ENCODE measurements at places on chromosomes 3 and 15.

DNA sequence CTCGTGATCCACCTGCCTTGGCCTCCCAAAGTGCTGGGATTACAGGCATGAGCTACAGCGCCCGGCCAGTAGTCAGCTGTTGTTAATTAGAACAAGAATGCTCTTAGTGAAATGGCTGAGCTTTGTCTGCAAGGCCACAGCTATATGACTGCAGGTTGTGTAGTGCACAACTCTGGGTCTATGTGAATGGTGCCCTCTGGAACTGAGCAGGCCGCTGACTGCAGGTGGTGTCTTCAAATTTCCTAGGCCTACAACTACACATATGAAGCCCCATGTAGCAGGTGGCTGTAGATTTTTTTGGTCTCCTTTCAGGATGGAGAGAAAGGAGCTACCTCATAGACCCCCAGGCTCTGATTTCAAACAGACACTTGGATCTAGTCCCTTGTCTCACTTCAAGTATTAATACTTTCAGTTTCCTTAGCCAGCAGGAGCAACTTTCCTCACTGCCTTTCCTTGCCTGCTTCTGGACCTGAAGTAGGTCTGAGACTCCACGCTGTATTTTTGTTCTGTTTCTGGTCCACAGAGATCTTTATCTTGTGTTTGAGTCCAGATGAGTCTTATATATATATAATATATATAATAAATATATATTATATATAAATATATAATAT, 86.9 kb downstream of the C3orf80 start:
- no peak for DNase-seq

DNA sequence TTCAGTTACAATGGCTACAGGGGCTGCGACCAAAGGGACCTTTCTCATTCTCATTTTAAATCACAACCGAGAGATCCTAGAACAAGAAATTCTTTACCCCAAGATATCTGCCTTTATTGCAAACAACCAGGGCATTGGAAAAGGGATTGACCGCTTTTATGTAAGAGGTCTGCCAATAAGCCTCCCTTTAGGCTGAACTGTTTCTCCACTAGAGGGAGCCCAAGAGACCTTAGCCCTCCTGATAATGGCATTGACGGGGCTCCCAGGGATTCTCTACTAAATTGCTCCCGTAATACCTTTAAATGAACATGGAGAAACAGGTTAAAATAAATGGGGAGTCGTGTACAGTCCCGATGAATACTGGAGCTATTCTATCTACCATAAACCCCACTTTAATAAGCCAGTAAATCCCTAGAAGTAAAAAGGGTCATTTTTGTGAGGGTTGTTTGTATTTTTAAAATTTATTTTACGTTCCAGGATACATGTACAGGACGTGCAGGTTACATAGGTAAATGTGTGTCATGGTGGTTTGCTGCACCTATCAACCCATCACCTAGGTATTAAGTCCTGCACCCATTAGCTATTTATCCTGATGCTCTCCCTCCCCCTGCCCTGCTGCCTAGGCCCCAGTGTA, 7.5 kb upstream of the IGSF10 start:
- peak; percentile 39 for DNase-seq

DNA sequence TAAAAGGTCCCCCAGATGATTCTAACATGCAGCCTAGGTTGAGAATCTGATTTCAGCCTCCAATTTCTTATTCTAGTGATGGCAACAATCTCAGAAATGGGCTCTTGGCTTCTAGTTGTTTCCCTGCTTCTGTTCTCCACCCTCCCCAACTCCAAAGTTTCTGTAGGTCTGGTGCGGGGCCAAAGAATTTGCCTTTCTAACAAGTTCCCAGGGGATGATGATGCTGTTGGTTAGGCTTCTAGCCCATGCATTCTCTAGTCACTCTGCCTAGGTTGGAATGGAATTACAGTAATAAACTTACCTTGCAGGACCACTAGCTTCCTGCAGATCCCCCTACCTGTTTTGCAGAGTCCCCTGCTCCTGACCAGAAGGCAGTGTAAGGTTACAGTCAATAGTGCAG, 103.2 kb upstream of the PPP2R3A start:
- no peak for DNase-seq

DNA sequence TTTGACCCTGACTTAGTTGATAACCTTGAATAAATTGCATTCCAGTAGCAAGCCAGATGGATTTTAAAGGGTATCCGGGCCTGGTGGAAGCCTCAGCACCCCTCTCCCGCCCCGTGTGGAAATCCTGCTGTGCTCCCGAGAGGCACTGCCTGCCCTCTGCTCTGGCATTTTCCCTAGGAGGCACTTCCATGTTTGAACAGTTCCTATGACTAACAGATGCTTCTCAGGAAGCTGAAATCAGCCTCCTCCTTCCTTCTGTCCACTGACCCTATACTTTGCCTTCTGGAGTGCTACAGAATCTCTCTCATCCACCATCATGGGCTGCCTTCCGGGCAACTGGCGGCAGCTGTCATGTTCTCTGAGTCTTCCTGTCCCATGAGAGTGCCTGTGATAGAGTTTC, 90.8 kb downstream of the GABRG3 start:
- DNase-seq: no peak

DNA sequence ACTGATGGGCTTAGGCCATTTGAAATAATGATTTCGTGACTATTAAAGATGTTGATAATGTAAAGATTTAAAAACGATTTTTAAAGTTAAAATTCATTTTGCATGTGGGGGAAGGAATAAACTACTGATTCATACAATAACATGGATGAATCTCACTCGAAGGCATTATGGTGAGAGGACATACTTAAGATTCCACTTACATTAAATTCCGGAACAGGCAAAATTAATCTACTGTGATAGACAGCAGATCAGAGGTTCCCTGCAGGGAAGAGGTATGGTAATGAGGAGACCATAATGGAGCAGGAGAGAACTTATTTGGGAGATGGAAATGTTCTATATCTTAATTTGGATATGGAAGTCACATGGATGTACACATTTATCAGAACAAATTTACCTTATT, 28.4 kb upstream of the RAB6B start:
- DNase-seq: no peak

DNA sequence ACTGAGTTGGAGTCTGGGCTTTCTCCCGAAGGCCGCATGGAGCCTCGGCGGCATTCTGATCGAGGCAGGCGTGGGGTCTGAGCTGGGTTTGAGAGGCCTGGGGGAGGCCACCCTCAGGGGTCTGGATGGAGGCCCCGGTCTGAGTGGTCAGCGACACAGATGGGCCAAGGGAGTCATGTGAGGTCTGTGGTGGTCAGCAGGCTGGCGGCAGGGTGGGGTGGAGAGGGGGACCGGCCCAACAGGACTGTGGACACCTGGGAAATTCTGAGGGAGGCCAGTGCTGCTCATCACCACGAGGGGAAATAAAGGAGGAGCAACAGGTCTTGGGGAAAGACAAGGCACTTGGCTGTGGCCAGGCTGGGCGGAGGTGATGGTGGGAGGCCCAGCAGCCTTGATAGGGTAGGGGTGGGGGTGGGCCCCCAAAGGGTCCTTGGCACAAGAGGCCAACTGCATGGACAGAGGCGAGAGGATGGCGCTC, 16.2 kb downstream of the CTSH start:
- no peak for DNase-seq

- no peak for DNase-seq
Observed at GRCh38 chr3:89104499-89104898, 2.9 kb upstream of the EPHA3 start.

DNA sequence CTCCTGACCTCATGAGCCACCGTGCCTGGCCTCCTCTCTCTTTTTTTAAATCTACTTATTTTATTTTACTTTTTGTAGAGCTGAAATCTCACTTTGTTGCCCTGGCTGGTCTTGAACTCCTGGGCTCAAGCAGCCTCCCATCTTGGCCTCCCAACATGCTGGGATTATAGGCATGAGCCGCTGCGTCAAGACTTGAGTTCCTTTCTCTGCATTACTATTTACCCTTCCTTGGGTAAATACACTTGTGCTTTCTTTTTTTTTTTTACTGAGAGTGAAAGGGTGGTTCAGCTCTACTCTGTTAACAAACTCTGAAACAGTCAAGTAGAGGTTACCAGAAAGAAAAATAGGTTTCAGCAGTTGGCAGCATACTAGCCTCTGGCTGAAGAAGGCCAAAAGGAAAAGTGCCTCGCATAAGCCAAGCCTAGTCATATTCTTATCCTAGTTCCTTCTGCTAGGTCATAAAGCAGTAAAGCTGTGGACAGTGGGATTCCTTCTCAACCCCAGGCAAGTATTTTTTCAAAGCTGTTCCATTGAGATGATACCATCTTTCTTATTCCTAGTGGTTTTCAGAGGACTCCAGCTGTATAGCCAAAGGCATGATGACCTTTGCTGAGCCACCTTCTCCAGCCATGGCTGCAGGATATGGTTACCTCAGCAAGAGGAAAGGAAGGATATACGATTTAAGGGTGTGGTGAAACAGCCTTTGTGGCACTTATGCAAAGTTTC, 135.1 kb downstream of the RBPMS2 start:
- no peak for DNase-seq

DNA sequence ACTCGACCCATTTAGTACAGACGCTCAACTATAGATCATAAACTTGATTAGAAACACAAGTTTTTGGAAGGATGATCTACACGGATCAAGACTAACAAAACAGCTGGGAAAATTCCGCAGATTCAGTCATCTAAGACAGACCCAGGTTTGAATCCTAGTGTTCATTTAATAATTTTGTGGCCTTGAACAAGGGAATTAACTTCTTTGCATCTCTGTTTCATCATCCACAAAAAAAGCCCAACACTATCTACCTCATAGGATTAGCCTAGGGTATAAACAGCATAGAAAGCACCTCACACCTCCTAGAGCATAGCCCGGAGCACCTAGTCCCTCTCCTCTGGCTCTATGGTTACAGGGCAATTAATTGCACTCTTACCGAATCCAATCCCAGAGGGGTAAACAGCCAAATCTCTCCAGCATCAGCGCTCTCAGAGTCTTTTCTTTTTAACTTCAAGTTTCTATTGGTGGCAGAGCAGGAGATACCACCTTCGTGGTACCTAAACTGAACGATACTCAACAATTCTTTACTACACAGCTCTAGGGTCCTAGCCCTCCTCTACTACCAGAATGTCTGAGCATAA, 3.5 kb downstream of the TBL1XR1 start:
- no peak for DNase-seq

- no peak for DNase-seq
Observed at GRCh38 chr3:9863058-9863772, 16.8 kb downstream of the CIDEC start.

GRCh38 chr3:64728428-64728827, 40.6 kb upstream of the ADAMTS9 start:
- DNase-seq: no peak

- no peak for DNase-seq
Observed at GRCh38 chr3:194585880-194586281, 47.3 kb downstream of the TMEM44 start.

DNA sequence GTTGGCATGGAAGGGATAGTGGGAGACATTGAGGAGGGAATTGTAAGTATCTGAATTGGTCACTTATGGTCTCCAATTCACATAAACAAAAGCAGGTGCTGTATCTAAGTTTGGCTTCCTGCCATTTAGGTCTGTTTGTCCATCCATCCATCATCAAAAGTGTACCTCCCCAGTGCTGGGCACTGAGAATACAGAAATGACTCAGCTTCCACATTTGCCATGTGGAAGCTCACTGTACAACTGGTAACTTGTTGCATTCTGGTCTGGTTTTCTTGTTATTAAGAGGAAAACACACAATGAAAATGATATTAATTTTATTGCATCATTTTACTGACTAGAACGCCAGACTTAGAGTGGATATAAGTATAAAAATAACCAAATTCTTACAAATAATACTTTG, 30.9 kb upstream of the MUC13 start:
- no peak for DNase-seq
